ENCODE measurements at places on chromosomes 6 and 20.

DNA sequence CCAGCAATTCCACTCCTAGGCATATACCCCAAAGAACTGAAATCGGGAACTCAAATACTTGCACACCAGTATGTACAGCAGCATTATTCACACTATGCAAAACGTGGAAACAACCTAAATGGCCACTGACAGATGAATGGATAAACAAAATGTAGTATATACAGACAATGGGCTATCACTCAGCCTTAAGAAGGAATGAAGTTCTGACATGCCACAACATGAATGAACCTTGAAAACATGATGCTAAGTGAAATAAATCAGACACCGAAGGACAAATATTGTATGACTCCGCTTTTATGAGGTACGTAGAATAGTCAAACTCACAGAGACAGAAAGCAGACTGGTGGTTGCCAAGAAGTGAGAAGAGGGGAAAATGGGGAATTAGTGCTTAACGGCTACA lies 59.1 kb upstream of the CCN6 start:
- peak; percentile 70 for DNase-seq

DNA sequence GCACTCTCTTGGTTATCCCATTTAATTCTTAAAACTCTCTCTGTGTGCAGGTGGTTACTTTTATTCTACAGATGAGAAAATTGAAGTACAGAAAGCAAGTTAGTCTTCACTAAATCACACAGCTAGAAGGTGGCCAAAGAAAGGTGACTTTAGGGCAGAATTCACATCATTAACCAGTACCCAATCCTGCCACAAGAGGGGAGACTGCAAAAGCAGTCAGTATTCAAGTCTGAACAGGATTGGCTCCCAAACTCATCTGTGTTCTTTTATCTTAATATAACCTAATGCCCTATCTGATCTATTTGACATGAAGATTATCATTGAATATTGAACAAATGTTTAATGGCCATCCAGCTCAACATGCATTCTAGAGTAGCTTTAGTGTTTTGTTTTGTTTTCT lies 225.3 kb upstream of the FAM83B start:
- peak; percentile 44 for DNase-seq

DNA sequence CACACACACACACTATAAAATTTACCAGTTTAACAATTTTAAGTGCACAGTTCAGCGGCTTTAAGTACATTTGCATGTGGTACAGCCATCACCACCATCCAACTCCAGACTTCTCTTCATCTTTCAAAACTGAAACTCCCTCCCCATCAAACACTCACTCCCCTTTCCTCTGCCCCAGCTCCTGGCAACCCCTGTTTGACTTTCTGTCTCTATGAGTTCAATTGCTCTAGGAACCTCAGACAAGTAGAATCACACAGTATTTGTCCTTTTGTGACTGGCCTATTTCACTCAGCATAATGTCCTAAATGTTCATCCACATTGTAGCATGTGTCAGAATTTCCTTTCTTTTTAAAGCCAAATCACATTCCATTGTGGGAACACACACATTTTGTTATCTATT lies 302.8 kb upstream of the FOXQ1 start:
- DNase-seq, result no peak

DNA sequence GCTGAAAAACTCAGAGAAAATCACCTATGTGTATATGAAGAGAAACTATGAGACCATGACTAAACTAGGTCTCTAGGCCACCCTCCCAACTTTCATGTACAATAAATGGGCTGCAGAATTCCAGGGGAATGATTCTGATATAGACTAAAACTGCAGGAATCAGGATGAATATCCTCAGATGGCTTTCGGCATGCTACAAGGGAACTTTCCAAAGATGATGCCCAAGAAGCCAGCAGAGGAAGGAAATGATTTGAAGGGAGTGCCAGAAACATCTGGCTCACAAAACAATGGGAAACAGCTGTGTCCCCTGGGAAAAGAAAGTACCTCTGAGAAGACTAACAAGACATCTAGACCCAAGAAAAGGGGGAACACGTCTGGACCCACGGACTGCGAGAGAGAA lies 41.1 kb downstream of the PLN start:
- DNase-seq, result no peak

GRCh38 chr20:10970109-10970508 lies 296.3 kb upstream of the JAG1 start:
- DNase-seq, result peak; percentile 47

GRCh38 chr20:34449674-34450592 lies 66.3 kb upstream of the DYNLRB1 start:
- DNase-seq, result no peak

- no peak for DNase-seq
Measured at GRCh38 chr6:145562771-145563615, 172.3 kb downstream of the EPM2A start.

GRCh38 chr6:10954590-10955010 lies 67.7 kb downstream of the SYCP2L start:
- peak; percentile 57 for DNase-seq

DNA sequence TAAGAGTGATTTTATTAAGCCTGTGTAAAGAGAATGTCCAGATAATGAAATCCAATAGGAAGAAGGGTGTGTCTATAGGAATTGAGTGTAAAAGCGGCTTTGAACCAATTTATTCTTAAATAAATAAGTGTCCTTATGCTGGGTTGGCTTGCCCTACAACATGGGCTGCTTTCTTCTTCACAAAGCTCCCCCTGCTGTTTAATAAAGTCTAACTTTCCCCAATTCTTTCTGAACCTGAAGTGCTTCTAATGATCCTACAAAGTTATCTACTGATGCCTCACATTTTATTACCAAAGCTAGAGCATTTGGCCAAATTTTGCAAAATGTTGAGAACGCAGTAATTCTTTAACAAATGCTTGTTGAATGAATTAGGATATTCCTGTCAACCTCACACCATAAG lies 36.3 kb upstream of the SIRT5 start:
- peak; percentile 61 for DNase-seq

DNA sequence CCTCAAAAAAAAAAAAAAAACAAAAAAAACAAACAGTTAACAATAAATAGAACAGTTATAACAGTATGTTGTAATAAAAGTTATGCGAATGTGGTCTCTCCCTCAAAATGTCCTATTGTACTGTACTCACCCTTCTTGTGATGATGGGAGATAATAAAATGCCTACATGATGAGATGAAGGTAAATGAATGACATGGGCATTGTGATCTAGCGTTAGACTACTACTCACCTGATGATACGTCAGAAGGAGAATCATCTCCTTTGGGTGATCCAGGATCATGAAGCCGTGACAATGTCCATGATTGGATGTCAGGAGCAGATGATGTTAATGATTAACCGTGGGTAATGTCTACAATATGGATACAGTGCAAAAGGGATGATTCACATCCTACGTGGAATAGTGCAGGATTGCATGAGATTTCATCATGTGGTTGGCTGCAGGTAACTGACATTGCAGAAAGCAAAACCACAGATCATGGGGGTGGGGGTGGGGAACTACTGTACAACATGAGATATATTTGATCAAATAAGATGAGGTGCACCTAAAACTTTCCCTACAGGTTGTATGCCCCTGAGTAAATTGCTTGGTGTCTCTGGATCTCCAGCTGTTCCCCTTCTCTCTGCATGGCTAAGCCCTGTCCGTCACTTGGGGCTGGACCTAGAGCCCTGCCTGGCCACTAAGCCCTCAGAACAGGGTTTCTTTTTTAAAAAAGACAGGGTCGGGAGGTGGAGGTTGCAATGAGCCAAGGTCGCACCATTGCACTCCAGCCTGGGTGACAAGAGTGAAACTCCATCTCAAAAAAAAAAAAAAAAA lies 6.2 kb upstream of the RBCK1 start:
- peak; percentile 99 for DNase-seq

DNA sequence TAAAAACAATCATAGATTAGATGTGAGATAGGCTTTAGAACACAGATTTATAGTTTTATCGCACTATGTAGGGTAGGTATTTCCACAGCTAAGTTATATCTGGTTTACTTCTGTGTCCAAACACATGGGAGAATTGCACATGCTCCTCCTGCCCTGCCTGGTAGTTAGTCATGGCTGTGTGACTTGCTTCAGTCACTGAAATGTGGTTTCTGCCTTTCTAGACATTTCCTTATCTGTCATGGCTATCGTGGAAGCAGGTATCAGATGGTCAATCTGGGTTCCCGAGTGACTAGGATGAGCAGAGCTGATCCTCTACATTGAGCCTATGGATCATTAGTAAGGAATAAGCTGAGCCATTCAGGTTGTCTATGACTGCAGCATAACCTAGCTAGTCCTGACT lies 117.8 kb upstream of the GMDS start:
- DNase-seq, result peak; percentile 53

- DNase-seq, result no peak
Measured at GRCh38 chr6:129665555-129665954, 44.4 kb downstream of the ARHGAP18 start.

- no peak for DNase-seq
Measured at GRCh38 chr6:95768539-95768938, 191.2 kb downstream of the MANEA start.

GRCh38 chr20:47453167-47453782 lies 48.4 kb upstream of the NCOA3 start:
- DNase-seq, result peak; percentile 92

- no peak for DNase-seq
Measured at GRCh38 chr20:56685879-56686278, 56.8 kb downstream of the TFAP2C start.
